ENCODE measurements at places on chromosomes 12 and 14. TPM values are rescaled to one million over a fixed set of nuclear protein-coding genes. Genes with fewer than 3 reads are reported as not detected.

The INSM2 gene
- total RNA-seq, result not detected

The CD163L1 gene
- 15.8 TPM for total RNA-seq

The LUM gene
- 0.57 TPM for total RNA-seq

The BICD1 gene
- total RNA-seq, result 54.9 TPM
